ENCODE measurements at places on chromosomes 6 and 20.
A peak's percentile ranks its signal among the peaks of the same experiment; 100 is the strongest.

- DNase-seq, result no peak
Observed at GRCh38 chr20:2557873-2558580, 21.7 kb downstream of the TMC2 start.

DNA sequence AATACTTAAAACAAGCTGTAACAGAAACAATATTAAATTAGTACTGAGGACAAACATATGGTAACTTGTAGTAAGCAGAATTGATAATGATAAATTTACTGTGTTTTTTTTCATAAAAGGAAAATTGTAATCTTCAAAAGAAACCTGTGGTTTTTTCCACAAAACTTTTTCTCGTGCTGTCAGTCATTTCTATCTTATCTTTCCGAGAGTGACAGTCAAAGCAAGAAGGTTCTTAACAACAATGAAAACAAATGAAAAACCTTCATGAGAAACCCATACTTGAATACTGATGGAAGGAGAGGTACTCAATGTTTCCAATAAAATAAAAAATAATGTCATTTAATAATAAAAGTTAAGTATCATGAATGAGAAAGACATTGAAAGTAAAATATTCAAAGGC, 174.0 kb downstream of the TBC1D32 start:
- no peak for DNase-seq

GRCh38 chr6:134178161-134179044, 126.0 kb upstream of the SLC2A12 start:
- DNase-seq, result peak; percentile 95

- DNase-seq, result no peak
Observed at GRCh38 chr20:45965169-45966002, 6.6 kb downstream of the ZNF335 start.

DNA sequence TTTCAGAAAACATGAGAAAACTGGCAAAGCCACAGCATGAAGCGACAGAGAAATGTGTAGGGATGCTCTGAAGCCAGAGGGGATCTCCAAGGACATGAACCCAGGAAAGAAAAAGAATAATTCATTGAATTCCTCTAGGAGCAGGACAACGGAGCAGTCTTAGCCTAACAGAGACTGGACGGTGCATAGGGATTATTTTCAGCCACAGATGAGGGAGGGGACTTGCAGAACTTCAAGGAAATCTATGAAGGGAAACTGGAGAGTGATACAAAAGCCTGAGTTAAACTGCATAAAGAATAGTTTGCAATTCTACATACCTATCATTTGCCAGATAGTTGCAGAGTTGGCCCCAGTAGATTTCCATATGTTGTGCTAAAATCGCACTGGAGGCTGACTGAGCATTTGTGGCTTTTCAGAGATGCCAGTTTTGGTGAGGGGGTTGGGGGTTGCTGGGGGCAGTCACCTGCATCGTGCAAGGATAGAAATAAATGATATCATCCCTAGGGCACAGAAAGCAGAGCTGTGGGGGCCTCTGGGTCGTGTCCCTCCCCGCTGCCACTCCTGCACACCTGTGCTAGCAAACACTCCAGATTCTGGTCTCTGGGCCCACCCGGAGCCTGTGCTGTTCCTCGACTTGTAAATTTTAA, 443.2 kb upstream of the JARID2 start:
- no peak for DNase-seq

- DNase-seq, result no peak
Observed at GRCh38 chr6:18392346-18392877, 5.3 kb downstream of the RNF144B start.

DNA sequence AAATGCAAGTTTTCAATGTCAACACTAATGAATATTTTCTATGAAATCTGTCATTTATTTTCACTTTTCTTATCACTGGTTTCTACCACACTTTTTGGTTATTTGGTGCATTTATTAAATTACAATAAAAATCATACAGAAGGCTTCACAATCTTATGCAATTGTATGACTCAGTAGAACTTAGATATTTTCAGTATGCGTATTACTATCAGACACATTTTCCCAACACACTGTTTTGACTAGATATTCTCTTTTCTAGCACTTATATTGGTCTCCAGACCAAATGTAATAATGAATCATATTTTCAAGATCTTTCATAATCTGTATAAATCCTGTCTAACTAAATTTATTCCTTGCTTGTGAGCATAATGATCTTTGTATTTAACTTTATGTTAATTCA, 74.1 kb downstream of the FAM83B start:
- DNase-seq, result peak; percentile 8

DNA sequence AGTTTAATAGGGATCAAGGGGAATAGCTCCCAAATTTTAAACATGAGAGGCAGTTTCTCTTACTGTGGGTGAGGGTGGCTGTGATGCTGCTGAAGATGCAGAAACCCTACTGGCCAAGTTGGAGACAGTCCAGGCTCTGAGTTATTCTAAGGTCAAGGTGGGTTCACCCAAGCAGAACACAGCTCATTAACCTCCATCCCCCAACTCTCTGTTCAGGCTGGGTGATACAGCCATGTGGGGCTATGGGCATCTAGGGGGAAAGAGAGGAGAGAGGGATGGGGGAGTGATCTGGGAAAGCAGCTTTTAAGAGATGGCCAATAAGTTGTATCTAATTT, 18.9 kb upstream of the TRAM2 start:
- DNase-seq, result peak; percentile 45

- DNase-seq, result no peak
Observed at GRCh38 chr6:11604836-11605506, 67.4 kb downstream of the TMEM170B start.

DNA sequence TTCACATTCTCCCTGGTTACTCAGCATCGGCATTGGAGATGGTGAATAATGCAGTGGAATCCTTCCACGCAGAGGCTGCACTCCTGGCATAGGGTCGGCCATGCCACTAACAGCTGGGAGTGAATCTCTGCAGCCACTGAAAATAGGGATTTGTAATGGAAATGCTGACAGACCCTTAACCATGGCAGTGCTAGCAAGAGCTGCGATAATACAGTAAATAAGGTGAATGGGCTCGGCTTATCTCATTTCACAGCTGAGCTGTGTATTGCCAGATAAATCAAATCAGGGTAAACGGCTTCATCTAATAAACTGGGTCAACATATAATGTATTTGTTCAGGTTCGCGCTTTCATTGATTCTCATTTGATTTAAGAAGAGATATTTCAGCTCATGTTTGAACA, 156.8 kb downstream of the SLC35B3 start:
- DNase-seq, result no peak

GRCh38 chr6:139017227-139017626, 11.3 kb upstream of the ABRACL start:
- DNase-seq, result no peak

- no peak for DNase-seq
Observed at GRCh38 chr6:43801495-43802181, 31.6 kb downstream of the VEGFA start.

GRCh38 chr6:132746048-132746447, 11.7 kb downstream of the VNN2 start:
- DNase-seq, result no peak

GRCh38 chr20:49219924-49220831, 962 bp downstream of the DDX27 start:
- no peak for DNase-seq

GRCh38 chr6:42010185-42010891, 40.0 kb upstream of the TAF8 start:
- DNase-seq, result no peak

DNA sequence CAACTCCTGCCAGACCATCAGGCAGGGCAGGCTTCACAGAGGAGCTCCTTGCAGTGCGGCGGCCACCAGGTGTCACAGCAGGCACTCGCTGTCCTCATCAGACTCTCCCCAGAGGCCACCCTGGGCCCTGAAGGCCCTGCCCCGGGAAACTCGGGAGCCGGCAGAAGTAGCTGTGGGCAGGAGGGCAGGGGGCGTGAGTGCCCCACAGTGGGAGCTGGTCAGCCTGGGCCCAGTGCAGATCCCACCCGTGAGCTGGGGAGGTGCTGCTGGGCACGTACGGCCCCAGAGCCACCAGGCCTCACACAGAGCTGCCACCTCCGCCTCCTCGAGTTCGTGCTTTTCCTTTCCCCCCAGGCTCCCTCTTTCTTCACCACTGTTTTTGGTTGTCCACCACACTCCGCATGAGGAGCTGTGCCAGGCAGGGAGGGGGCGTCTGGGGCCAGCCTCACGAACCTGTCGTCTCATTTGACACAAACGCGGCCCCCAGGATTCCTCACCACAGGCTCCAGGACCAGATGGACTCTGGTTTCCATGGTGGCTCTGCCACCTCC, 33.8 kb downstream of the FRMD1 start:
- DNase-seq, result no peak

DNA sequence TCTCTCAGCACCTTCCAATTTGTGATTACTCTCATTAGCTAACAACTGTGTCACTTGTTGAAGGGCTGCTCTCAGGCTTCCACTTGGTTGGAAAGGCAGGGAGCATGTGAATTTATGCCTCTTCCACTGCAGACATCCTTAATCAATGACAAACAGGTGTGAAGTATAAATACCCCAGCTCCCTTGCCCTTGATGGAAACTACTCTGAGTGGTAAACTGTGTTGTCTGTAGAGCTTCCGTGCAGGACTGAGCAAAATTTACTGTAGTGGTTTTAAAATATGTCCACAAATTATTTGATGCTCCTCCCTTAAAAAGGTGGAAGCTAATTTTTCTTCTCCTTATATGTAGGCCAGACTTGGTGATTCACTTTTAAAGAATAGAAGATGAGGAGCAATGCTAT, 253.0 kb upstream of the TBX18 start:
- no peak for DNase-seq

DNA sequence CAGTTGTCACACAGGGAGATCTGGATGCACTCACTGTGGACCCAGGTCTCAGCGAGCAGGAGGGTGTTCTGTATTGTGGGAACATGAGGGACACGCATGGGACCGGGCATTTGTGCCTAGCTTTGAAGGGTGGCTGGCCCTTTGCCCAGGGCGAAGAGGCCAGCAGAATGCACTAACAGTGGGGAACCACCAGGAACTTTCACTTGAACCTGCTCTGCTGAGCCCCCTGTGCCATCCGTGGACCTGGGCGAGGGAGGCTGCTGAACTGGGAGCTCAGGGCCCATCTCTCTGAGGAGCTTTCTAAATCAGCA, 1.2 kb upstream of the ULBP2 start:
- no peak for DNase-seq

DNA sequence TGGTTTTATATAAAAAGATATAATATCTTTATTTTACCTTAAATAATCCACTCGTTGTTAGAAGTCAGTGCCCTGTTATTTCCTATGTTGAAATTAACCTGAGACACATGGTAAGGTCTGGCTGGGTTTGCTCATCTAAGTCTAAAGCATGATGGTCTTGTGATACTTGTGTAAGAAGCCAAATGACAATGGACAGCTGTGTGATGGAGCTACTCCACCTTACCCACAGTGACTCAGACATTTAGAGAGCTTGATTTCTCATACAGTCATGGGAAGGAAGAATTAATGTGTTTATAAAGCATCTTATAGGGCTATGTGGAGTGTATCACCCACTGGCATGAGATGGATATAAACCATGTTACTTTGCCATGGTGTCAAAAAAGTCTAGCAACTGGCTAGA, 11.7 kb downstream of the CTCFL start:
- DNase-seq, result no peak

DNA sequence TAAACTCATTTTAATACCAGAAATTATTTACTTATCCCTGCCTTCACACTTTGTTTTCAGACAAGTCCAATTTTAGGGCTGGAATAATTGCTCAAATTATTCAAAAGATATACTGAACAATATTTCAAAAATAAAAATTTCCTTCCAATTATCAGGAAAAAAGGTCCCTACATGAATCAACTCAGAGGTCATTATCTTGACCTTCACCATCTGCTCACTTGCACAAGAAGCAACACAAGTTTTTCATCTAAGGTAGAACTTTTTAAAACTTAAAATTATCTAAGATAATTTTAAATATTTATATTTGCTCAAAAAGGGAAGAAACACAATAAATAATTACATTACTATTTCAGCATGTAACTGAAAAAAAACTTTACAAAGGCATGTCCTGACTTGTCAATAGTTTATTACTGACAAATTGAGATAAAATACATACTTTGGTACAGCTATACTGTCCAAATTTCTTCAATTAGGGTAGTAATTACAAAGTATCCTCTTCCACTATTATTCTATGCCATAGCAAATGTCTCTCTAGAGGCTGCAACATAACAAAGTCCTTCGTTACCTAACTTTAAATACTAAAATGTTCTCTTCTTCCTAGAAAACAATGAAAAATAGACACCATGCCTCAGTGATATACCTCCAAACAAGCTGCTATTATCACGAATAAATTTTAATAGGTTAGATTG, 2.4 kb downstream of the CEP85L start:
- DNase-seq, result no peak

- DNase-seq, result no peak
Observed at GRCh38 chr20:17859002-17859615, 109.5 kb downstream of the SNX5 start.

DNA sequence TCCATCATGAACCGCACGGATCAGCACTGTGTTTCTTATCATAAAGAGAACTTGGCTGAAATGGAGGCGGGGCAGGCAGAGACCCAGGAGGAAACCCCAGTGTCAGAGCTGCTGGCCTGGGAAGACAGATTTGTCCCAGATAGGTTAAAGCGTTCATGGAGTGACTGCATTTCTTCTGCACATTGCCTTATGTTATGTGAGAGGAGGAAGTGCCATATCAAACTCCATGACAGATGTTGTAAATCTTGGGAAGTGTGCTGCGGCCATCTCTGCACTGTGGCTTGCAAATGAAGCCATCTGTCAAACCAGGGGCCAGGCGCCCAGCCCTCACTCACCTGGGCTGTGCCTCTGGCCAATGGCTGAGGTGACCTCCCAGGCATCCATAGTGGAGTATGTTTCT, 163.0 kb downstream of the SLC24A3 start:
- DNase-seq, result no peak

- no peak for DNase-seq
Observed at GRCh38 chr6:106182455-106182854, 96.3 kb downstream of the PRDM1 start.

DNA sequence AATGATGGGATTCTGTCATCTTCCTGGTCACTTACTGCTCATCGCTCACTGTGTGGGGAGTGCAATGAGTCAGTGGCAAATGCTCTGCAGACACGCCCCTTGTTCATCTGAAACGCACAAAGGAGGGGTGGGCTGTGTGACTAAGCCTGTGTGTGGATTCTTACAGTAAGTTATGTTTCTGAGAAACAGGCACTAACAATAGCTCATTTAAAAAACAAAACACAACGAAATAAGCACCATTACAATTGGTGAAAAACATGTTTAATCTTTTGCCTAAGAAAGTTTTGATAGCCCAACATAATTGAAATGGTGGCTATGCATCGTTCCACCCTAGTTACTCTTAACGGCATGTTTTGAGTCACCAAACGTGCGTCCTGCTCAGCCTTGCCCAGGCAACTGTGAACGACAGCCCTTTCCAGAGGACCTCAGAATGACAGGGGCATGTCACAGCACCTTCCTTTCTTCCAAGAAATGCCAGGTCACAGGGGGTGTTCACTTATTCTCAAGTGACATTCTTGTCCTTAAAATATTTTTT, 118.4 kb upstream of the SGK1 start:
- DNase-seq, result peak; percentile 96

GRCh38 chr6:158057213-158057987, 75.7 kb downstream of the SYNJ2 start:
- DNase-seq, result peak; percentile 97

GRCh38 chr6:43436577-43437282, 9.4 kb downstream of the ABCC10 start:
- peak; percentile 68 for DNase-seq
